NCI-H2171 treated with DMSO at 0.1 percent for 48 hours (cell line): ENCODE measurements at places on chromosomes 12 and 14.

- no peak for DNase-seq
Observed at GRCh38 chr12:123808167-123808566, 46.1 kb downstream of the DNAH10 start.

- DNase-seq: no peak
Observed at GRCh38 chr12:168763-169525, 45.0 kb downstream of the SLC6A12 start.

- no peak for DNase-seq
Observed at GRCh38 chr14:30482276-30482675, 76.7 kb upstream of the G2E3 start.

GRCh38 chr12:28135801-28136439 lies 54.3 kb upstream of the CCDC91 start:
- DNase-seq: no peak

DNA sequence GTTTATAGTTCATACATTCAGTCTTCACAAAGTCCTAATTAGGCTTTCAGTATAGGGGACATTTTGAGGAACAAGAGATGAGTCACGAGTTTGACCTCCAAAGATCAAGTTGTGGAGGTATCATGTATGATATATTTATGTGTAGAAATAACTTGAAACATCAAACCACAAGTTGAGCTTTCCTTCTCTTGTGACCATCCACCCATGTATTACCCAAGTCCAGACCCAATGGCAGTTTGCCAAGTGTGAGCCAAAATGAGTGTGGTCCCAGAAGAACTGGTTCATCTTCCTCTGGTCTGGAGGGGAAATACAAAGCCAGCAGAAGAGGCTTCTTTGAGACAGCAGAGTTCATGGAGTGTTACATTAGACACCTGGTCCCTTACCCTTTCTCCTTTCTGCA lies 104.9 kb downstream of the ATP23 start:
- DNase-seq: no peak

DNA sequence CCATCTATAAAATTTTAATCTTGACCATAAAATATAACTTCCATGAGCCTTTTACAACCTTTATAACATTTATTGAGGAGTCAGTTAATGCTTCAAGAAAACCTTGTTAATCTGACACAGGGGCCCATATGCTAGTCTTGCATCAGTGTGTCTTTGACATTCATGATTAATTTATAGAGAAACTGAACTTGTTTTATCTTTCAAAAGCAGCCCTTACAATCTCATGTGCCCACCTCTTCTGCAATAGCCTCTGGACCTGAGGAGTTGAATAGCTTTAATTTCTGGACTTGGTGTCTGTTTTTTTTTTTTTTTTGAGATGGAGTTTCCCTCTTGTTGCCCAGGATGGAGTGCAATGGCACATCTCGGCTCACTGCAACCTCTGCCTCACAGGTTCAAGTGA lies 8.6 kb upstream of the LPCAT3 start:
- no peak for DNase-seq

- no peak for DNase-seq
Observed at GRCh38 chr12:109255377-109255776, 53.7 kb downstream of the FOXN4 start.

GRCh38 chr14:83433618-83434017 lies 1900.0 kb upstream of the SEL1L start:
- DNase-seq: no peak

DNA sequence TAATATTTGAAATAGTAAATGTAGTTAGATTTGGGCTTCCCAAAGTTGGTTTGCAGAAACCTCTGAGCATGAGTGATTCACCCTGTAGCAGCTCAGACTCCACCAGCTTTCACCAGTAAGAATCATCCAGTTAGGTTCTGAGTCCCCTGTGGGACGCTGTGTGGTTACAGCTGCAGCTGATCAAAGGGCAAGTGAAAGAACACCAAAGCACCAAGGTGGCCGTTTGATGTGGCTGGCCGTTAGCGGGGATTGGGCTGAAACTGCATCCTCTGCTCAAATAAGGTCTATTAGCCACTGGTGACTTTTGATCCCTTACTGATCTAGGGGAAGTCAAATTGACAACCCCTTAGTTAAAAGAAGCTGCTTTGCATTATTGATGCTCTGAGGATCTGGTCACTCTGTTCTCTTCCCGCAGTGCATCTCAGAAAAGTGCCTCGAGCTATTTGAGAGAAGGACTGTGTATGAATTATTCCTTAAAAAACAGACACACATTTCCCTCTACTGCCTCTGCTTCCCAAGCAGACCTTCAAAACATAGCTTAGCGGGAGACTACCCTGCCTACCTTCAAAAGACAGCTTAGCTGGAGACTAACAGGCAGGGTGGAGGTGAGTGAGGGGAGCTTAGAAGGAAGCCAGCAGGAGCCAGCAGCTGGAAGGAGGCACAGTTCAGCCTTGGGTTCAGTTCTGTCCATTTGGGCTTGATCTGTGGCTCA lies 3.7 kb downstream of the ABHD12B start:
- DNase-seq: no peak

GRCh38 chr12:53827306-53827705 lies 75.5 kb upstream of the CISTR start:
- no peak for DNase-seq

GRCh38 chr12:93226361-93226760 lies 151.4 kb upstream of the NUDT4 start:
- no peak for DNase-seq

DNA sequence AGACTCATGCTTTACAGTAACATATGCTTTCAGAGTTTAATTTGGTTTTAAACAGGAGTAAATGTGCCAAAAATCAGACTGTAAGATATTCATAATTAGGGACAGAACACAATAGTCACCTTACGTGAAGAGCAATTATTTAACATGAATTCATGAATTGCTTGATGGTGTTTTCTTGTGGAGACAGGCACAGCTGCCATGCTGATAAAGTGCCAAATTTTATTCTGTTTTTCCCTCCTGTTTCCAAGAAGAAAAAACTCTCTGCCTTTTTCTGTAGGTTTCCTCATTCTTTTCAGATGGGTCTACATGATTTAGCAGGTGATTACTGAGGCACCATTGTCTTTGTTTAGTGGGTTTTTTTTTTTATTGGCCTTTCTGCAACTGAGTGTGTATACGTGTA lies 80.1 kb downstream of the C12orf42 start:
- DNase-seq: peak; percentile 50

DNA sequence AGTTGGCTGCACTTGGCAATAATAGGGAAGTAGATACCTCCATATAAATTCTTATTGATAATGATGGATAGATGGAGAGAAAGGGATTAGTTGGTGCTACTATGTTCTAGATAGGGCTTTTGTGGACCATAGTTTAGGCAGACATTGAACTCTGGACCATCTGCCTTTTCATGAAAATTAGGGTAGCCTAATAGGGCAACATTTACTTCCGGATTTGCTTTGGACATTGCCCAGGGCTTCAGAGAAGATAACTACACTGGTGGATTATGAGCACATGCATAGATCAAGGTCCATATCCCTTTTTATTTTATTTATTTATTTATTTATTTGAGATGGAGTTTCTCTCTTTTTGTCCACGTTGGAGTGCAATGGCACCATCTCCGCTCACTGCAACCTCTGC lies 70.5 kb downstream of the FIGNL2 start:
- DNase-seq: no peak

GRCh38 chr12:22266101-22266500 lies 68.4 kb downstream of the ST8SIA1 start:
- DNase-seq: no peak

GRCh38 chr12:56676851-56677580 lies 11.1 kb downstream of the PTGES3 start:
- DNase-seq: no peak

- no peak for DNase-seq
Observed at GRCh38 chr14:24978862-24979724, 70.9 kb downstream of the STXBP6 start.

- no peak for DNase-seq
Observed at GRCh38 chr12:69241438-69242092, 2.2 kb downstream of the CPSF6 start.

DNA sequence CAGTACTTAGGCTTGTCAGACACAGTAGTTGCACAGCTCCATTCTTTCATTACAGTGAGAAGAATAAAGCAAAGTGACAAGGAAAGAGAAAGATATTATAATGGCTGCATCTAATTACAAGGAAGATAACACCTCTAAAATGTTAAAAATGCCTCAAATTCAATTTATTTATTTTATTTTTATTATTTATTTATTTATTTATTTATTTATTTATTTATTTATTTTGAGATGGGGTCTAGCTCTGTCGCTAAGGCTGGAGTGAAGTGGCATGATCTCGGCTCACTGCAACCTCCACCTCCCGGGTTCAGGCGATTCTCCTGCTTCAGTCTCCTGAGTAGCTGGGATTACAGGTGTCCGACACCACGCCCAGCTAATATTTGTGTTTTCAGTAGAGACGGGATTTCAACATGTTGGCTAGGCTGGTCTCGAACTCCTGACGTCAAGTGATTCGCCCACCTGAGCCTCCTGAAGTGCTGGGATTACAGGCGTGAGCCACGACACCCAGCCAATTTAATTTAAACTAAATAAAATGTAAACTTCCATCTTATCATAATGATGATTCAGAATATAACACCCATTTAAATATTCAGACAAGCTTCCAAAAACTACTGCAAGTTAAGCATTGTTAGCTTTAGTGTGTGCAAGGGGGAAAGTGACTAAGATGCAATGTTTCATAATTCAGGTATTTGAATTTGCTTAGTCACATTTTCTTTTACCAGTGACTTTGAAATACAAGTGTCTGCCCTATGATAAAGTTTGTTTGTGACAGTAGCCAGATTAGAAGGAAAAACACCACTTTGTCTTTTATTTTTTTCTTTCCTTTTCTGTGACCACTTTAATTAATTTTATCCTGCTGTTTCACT lies 2.4 kb upstream of the CFAP54 start:
- no peak for DNase-seq

DNA sequence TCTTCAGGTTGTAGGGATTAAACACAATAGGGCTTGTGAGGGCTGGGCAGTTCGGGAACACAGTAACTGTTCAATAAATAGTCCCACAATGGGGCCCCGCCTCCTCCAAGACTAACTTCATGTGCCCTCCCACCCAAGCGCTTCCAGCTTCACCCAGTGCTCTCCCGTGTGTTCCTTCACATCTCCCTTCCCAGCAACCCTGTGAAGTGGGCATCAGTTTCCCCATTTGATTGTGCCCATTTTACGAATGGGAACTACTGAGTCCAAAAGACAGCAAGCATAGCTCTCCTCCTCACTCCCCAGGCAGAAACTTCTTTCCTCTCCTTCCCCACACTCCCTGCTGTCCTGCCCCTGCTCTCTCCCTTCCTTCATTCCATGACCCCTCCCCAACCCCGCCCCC lies 6.2 kb upstream of the TRPV4 start:
- no peak for DNase-seq

GRCh38 chr12:54667945-54668344 lies 19.8 kb upstream of the DCD start:
- DNase-seq: no peak

- DNase-seq: no peak
Observed at GRCh38 chr12:107921062-107921461, 146.6 kb downstream of the ASCL4 start.

DNA sequence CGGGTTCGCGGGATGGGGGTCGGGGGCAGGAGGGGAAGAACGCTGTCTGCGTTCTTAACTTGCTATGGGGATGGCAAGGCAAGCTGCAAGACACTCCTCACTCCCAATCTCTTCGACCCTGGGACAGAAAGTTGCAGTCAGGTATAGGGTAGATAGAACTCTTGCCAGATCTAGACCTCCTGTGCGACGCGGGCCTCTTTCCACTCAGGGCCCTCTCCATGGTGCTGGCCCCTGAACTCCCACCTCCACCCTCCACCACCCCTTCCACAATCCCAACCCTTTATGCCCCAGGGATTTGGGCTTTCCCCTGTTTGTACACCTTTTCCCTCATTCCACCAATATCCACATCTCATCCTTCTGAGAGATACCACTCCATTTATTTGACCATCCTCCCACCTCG lies 812 bp downstream of the NABP2 start:
- no peak for DNase-seq

- peak; percentile 49 for DNase-seq
Observed at GRCh38 chr12:124007826-124008570, 35.0 kb downstream of the ZNF664 start.

GRCh38 chr14:25518364-25518763 lies 468.4 kb upstream of the STXBP6 start:
- no peak for DNase-seq

- no peak for DNase-seq
Observed at GRCh38 chr12:124625867-124626675, 58.7 kb upstream of the NCOR2 start.

- no peak for DNase-seq
Observed at GRCh38 chr12:133120385-133121191, 9.5 kb downstream of the ZNF891 start.

DNA sequence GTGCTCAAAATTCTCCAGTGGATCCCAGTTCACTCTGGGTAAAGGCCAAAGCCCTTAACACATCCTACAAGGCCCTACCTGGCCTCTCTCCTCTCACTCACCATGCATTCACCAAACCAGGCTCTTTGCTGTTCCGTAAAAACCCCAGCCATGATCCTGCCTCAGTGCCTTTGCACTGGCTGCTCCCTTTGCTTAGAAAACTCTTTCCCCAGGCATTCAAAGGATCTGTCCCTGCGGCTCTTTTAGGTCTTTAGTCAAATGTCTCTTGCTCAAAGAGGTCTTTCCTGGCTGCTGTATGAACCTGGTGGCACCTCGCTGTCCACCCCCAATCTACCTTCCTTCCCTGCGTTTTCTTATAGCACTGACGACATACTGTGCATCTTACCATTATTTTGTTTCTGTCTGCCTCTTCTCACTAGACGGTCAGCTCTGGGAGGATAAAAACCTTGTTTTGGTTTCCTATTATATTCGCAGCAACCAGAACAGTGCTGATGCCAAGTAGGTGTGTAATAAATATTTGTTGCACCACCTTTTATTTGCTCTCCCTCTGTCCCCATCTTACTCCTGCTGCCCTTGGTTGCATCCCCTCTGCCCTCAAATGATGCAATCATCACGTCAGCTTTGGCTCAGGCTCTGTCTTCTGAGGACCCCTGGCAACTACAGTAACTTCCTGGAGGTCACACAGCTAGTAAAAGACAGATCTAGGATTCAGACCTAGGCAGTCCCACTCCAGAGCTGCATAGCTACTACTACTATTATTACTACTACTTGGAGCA lies 23.8 kb upstream of the DICER1 start:
- DNase-seq: no peak

DNA sequence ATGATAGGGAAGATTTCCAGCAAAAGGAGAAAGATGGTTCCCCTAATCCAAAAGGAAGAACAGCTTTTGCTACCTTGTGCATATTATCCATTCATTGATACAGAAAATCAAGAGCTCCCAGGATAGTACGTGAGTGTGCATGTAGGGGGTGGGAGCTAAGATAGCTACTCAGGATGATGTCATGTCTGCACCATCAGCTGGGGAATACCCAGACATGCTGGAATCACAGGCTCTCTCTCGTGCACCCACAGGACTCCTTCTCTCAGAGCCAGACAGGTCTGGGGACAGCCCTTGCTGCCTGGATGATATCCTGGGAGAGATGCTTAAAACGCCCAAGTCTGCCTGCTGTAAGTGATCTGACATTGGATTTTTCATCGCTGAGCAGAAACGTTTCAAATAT lies 38.9 kb downstream of the FOXN3 start:
- peak; percentile 22 for DNase-seq

DNA sequence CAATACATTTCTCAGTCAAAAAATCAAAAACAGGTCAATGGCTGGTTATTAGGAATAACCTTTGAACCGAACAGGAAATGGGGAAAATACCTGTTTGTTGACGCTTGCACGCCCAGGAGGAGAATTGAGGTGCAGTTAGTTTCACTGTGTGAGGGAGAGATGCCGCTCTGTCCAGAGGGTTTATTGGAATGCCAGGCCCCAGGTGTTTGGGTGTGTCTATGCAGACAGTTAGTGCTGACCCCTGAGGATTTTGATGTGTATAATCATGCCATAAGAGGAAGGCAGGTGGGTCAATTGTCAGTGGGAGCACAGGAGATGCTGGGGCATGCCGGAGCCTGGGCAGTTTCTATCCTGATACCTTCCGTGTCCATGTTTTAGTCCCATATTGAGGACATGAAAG lies 100.8 kb upstream of the DIO3 start:
- DNase-seq: no peak
